ENCODE measurements at places on chromosomes 11 and 22.

GRCh38 chr11:76459299-76459698, 14.5 kb downstream of the EMSY start:
- DNase-seq = no peak

- DNase-seq = no peak
Measured at GRCh38 chr11:65887723-65888162, 528 bp downstream of the FIBP start.

DNA sequence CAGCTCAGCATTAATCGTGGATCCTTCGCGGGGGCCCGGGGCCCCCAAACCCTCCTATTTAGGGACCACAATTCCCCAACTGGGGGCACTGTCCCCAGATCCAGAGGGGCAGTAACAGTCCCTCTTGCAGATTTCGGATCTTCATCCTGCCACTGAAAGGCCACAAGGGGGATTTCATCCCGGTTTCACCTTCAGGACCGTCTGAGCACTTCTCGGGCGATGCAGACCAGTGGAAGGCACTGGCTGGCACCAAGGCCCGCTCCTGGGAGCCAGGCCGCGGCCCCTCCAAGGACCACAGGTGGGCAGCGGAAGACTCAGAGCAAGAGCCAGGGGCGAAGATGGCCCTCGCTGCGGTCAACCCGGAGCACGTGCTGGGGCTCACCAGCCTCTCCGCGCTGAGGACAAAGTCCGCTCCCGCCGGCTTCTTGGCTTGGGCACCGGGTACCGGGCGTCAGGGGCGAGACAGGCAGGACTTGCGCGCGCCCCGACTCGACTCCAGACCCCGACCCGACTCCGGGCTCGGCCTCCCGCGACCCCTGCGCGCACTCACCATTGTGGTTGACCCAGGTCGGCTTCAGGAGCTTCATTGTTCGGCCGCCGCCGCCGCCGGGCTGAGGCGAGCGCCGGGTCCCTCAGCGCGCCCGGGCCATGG, 517 bp downstream of the HIRA start:
- no peak for DNase-seq

DNA sequence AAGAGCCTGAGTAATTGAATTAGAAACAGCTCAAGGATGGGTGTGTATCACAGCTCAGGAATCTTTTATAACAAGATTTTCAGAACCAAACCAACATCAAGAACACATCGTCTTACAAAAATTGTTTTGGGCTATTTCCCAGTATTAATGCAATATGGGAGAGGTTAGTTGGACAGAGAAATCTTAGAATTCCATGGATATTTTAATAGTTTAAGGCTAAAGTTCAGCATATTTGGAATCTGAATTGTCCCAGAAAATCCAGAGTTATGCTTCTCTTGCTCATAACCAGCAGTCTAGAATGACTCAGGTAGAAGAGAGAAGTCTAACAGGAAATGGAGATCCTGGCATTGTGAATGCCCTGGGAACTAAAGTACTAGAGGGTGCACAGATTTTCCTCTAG, 74.6 kb downstream of the ADM start:
- DNase-seq = no peak

DNA sequence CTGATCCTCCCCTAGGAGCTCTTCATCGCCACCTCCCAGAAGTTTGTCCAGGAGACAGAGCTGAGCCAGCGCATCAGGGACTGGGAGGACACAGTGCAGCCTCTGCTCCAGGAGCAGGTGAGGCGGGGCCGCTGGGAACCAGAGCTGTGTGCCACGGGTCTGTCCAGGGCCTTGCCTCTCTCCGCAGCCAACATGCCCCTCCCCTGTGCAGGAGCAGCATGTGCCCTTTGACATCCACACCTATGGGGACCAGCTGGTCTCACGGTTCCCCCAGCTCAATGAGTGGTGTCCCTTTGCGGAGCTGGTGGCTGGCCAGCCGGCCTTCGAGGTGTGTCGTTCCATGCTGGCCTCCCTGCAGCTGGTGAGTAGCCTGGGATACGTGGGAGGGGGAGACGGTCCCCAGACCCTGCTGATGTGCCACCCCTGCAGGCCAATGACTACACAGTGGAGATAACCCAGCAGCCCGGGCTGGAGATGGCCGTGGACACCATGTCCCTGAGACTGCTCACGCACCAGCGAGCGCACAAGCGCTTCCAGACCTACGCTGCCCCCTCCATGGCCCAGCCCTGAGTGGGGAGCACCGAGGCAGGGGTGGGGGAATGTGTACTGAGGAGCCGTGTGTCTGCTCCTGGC, 2.5 kb downstream of the SCO2 start:
- DNase-seq = no peak

- no peak for DNase-seq
Measured at GRCh38 chr11:119431523-119431922, 8.6 kb upstream of the THY1 start.

GRCh38 chr11:122556605-122557004, 98.9 kb upstream of the UBASH3B start:
- DNase-seq = no peak

DNA sequence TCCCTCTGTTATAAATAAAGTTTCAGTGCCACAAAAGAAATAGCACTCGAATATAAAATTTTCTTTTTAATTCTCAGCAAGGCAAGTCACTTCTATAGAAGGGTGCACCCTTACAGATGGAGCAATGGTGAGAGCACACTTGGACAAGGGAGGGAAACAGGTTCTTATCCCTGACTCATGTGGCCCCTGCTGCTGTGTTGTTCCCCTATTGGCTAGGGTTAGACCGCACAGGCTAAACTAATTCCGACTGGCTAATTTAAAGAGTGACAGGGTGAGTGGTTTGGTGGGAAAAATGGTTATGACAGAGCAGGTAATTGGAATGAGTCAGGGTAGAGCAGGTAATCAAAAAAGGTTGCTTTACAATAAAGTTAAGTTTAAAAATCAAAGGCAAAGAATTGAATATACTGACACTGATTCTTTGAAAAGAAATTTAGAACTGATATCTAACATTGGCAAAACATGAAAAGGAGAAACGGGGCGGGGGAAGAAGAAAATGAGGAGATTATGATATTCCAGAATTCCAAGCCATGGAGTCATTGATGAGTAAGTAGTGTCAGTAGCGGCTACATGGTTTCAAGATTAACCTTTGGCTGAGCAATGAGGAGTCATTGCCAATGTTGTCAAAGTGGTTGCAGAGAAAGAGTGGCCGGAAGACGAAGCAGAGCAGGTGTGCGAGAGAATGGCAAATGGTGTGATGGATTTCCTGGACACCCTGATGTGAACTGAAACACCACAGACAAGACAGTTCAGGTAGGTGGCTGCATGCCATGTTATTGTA, 48.4 kb upstream of the MRGPRX1 start:
- DNase-seq = no peak

DNA sequence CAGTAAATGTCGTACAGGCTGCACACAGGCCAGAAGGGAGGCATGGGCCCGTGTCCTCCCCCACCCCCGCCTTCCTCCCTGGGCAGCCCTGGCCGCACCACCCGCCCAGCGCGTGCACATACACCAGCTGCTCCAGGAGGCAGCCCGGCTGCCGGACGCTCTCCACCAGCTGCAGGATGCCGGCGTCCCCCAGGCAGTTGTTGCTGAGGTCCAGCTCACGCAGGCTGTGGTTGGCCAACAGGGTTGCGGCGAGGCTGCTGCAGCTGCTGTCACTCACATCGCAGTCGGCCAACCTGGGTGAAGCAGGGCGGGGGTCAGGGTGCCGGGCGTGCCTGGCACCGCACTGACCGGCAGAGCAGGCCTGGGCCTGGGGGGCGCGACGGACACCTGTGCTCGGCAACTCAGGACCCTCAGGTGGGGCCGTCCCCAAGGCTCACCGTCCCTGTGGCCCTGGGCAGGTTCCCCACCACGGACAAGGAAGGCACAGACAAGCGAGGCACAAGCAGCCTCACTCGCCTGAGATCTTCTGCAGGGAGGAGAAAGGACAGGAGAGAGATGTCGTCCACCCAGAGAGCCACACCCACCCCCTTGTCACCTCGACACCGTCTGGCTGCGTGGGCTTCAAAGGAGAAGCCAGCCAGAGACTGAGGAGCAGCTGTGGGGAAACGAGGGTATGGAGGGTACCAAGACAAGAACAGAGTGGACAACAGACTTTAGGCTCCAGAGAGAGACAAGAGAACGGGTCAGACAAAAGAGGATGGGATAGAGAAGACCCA, 12.1 kb downstream of the RNH1 start:
- no peak for DNase-seq

DNA sequence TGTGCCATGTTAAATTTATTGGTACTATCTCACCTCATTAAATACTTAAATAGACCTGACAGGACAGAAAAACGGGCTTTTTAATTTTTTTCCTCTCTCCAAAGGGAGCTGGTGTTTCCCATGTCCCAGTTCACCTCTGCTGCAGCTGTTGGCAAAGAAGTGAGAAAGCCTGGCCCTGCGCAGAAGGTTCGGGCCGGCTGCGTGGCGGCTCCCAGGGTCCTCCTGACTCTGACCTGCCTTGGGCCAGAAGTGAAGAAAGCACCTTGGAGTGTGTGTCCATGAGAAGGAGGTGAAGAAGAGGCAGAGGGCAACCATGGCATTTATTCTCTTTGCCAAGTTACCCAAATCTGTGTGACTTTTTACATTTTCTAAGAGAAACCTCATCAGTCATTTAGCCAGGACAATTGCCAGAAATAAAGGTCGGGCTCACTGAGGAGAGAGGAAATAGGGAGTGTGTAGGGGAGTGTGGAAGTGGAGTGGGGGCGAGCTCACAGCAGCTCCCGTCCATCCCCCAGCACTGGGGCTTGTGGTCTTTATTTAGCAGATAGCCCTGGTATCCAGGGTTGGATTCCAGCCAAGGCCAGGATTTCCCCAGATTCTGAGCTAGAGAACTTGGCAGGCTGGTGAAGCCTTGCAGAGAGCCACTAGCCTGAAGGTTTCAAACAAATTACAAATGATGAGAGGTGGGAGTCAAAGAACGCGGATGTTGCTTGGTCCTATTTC, 102.4 kb upstream of the CADM1 start:
- DNase-seq = no peak

- DNase-seq = no peak
Measured at GRCh38 chr22:29259253-29259899, 8.4 kb downstream of the RHBDD3 start.

GRCh38 chr11:102154806-102155205, 44.6 kb downstream of the YAP1 start:
- no peak for DNase-seq

GRCh38 chr11:35752115-35752514, 89.5 kb downstream of the TRIM44 start:
- no peak for DNase-seq

GRCh38 chr11:108734956-108735559, 70.2 kb downstream of the DDX10 start:
- no peak for DNase-seq

- no peak for DNase-seq
Measured at GRCh38 chr22:39312410-39312809, 7.0 kb downstream of the RPL3 start.

GRCh38 chr11:62854825-62855570, 15.6 kb upstream of the WDR74 start:
- no peak for DNase-seq

- no peak for DNase-seq
Measured at GRCh38 chr11:110430267-110431050, 711 bp downstream of the FDX1 start.

DNA sequence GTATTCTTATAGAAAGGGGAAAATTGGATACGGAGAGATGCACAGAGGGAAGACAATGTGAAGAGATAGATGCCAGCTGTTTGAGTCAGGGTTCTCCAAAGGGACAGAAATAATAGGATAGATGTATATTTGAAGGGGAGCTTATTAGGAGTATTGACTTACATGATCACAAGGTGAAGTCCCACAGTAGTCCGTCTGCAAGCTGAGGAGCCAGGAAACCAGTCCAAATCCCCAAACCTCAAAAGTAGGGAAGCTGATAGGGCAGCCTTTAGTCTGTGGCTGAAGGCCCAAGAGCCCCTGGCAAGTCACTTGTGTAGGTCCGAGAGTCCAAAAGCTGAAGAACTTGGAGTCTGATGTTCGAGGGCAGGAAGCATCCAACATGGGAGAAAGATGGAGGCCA, 569.6 kb upstream of the LARGE1 start:
- DNase-seq = no peak

DNA sequence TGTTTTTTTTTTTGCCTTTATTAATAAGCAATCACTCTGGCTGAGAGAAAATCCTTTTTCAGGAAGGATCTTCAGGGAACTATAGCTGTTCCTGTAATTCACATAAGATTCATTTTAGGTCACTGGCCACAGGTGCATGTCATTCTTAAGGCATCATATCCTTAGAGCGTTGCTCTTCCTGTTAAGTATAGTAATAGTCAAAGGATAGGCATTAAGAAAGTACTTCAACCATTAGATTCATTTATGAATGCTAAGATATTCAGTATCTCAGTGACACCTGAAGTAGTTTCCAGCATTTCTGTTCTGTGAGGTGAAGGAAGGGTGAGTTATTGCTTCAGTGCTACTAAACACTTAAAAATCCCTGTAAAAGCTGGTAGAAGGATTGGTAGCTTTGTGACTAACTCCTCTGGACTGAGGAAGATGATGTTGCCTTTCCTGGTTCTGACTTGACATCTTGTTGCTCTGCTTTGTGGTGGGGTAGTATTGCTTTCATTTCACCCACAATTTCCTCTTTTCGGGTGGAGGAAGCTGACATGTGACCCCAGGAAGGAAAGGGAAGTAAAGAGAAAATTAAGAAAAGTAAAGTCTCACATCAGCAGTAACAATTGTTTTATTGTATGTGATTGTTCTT, 34.7 kb downstream of the RNF169 start:
- no peak for DNase-seq

- no peak for DNase-seq
Measured at GRCh38 chr22:41480397-41480735, 11.4 kb downstream of the ACO2 start.

DNA sequence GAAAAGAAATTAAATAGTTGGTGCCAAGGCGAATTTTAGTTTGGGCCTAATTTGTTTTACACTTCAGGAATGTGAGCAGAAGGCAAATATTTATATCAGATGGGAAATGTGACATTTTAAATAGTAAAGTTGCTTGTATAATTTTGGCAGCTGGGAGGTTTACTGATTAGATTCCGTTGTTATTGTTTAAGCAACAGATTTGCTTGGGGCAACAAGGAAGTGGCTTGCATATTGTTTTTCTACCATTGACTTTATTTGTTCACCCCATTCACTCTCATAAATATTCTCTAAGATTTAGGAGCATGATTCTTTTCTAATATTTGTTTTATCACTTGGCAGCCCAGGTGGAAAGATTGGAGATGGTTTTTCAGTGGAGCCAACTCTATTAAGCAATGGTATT, 40.5 kb upstream of the RAG2 start:
- DNase-seq = no peak

- DNase-seq = no peak
Measured at GRCh38 chr11:114097832-114098231, 38.3 kb downstream of the ZBTB16 start.

GRCh38 chr22:22678970-22679369, 34.6 kb downstream of the GGTLC2 start:
- no peak for DNase-seq

DNA sequence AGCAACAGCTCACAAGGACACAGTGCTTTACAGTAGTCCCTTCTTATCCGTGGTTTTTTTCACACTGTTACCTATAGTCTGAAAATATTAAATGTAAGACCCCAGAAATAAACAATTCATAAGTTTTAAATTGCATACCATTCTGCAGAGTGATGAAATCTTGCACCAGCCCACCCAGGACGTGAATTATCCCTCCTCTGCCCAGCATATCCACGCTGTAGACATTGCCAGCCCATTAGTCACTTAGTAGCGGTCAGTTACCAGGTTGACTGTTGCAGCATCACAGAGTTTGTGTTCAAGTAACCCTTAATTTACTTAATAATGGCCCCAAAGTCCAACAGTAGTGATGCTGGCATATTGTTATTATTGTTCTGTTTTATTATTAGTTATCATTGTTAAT, 3.6 kb downstream of the CLTCL1 start:
- no peak for DNase-seq

Measured in stimulated activated CD4-positive, alpha-beta T cell treated with anti-CD3 and anti-CD28 coated beads, Interleukin-4, amount 100 ng/mL, for 4 hours (primary cell).